Hypothalamus (tissue), 51 donors: ENCODE measurements at places on chromosomes 7 and 10.

GRCh38 chr7:44076101-44076895, 6.0 kb downstream of the POLM start:
- no peak for DNase-seq

DNA sequence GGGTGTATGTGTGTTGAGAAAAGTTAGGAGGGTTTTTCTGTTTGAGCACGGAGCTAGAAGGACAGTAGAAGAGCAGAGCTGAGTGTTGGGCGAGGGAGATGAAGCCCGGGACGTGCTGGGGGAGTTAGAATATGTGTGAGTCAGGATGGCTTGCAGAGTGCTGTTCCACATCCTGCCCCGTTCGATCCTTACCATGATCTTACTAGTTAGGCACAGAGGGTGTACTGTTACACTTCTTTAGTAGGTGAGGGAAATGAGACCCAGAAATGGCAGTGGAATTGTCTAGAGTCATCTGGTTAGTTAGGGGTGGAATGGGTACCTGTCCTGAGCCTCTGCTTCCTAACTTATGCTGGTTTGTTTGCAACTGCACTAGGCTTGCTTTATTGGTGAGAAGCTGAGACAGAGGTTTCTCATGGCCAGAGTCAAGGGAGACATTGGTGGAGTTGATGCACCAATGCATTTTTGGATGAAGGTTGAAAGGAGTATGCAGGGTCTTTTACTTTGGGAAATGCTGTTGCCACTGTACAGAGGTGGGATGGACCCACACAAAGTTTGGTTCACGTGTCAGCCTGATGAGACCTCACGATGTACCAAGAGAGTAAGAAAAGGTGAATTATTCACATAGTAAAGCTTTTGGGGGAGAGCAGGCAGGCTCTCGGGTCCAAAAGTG, 42.4 kb downstream of the CCNY start:
- DNase-seq: no peak

GRCh38 chr7:123569352-123570010, 11.9 kb upstream of the NDUFA5 start:
- DNase-seq: no peak

GRCh38 chr7:25557930-25558329, 329.6 kb upstream of the NPVF start:
- DNase-seq: no peak

DNA sequence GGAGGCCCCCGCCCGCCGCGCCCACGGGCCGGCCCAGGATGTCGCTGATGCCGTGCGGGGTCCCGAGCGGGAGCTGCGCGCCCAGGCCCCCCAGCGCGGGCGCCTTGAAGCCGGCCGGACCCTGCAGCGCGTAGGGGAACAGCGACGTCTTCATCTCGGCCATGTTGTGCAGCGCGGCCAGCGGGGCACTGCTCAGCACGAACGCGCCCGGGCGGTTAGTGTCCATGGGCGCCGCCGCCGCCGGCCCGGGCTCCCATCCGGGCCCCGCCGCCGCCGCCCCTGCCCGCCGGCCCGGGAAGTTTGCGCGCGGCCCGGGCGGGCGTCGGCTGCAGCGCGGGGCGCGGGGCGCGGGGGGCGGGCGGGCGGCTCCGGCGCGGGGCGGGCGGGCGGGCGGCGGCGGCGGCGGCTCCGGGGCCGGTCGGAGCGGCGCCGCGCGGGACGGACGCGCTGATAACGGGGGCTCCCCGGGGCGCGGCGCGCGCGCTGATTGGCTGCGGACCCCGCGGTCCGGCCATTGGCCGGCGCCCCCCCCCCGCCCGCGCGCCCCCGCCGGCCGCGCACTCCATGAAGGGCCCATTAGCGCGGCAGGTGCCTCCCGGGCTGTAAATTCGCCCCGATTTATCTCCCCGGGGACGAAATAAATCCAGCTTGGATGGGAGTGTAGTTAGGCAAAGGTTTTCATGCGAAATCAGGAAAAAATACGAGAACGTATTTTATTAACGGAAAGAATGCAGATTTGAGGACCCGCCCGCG, at the start of gene NKX6-2:
TSS of gene NKX6-2 (minus strand) at position 425 of the 753 bp plus-strand sequence. CDS start at position 226, 199 bp downstream.
- DNase-seq: peak; percentile 61

- no peak for DNase-seq
Measured at GRCh38 chr10:59257224-59257623, 80.8 kb downstream of the PHYHIPL start.

DNA sequence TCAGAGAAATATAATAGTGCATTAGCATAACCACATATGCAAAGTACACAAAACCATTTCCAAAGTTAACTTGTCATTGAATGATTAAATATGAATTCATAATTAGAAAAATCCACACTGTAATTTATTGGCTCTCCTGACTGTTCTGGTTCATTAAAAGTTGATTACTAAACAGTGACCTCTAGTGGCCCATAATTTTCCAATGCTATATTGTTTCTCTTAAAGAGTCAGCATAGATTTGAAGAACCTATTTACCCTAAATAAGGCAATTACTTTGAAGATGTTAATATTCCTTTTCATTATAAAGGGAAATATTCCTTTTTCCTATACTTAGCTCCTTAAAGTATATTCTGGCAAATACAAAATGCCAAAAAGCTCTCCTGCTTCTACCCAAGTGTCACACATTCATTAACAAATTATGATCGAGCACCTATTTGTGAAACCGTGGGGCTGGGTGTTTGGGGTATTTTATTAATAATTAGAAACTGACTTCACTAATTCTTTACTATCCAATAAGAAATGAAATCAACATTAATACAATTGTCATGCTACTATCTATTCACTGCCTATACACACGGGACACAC, 86.2 kb downstream of the HIBADH start:
- DNase-seq: no peak
